Anterior cingulate cortex (tissue), 58 donors: ENCODE measurements at places on chromosomes 6 and 20.

DNA sequence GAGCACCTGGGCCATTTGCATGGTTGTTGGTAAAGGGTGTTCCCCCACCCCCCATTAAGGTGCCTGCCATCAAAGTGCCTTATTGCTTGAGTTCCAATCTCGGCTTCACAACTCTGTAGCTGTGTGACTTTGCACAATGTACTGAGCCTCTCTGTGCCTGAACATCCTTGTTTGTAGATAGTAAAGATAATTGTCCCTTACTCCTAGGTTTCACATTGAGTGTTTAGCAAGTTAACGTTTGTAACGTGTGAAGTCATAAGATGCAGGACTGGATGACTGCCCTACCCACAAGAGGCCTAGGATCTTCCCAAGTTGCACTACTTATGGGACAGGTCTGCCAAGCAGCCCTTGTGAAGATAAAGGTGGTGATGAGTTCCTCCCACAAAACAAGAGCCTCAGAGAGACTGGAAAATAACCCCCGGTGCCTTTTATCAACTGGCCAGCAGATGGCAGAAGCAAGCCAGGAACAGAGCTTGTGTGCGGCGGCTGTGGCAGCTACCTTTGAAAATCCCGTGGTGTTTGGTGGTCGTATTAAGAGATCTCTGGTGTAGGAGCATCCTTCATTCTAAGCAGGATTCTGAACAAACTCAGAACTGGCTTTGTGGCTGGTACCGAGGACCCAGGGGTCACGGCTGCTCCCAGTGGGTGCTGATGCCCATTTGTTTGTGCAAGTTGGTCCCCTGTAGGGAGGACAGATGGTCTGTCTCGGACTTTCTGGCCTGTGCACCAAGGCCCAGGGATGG is 99.1 kb downstream of the CDH26 start:
- peak; percentile 20 for DNase-seq

DNA sequence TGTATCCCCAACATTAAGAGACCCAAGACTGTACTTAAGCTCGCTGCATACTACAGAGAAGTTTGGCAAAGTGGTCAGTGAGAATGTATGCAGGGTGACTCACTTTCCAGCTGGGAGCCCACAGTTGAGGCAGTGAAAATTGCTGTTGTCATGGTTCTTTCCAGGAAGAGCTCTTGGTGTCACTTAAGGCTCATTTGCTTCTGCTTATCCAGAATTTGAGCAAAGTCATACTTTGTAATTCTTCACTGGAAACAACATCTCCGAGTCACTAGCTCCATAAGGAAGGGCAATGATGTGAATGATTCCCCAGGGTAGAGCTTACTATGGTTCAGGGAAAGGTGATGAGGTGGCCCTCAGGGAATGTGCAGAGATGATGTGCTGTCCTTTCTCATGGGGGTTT is 65.4 kb upstream of the FBXL4 start:
- DNase-seq, result no peak

DNA sequence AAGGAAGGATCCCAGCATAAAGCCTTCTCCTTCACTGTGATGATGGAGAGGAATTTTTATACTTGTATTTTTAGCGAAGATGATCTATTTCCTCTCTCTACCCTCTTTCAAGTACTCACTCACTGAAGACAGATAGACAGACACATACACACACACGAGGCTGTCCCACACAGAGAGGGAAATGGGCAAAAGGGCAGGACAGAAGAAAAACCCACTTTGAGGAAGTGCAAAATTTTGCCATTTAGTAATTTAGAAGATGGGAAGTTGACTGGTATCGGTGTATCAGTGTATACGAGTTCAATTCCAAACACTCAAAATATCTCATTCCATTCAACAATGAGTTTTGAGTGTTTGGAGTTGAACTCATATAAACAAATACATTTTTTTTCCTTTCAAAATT is 30.9 kb downstream of the HEBP2 start:
- no peak for DNase-seq

DNA sequence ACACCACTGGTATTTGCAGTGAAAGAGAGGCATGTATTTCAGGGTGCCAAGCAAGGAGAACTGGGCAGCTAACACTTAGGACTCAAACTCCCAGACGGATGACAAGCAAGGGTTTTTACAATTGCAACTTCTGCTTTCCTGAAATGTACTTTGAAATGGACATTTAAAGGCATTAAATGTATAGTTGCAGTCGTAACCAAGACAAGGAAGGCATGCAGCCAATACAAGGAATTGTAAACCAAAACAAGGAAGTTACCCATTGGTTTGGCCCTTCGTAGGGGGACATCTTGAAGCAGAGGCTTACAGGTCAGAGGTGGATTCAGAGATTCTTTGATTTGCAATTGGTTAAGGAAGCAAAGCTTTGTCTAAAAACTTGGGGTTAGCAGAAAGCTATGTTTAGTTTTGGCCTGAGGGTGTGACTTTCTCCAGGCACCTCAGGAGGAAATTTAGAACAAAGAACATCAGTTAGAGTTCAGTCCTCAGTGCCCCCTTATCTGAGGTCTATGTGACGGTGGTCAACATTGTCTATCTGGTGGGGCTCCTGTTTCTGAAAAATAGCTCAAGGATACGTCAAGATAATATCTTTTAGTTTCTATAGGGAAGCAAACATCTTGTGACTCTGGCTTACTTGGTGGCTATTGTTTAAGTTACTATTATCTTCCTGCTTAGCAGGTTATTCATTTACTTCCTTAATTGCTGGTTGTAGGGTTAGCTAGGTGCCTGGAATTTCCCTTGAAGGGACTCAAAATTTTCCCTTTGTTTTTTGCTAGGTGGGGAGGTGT is 266.0 kb downstream of the CD83 start:
- DNase-seq, result no peak

DNA sequence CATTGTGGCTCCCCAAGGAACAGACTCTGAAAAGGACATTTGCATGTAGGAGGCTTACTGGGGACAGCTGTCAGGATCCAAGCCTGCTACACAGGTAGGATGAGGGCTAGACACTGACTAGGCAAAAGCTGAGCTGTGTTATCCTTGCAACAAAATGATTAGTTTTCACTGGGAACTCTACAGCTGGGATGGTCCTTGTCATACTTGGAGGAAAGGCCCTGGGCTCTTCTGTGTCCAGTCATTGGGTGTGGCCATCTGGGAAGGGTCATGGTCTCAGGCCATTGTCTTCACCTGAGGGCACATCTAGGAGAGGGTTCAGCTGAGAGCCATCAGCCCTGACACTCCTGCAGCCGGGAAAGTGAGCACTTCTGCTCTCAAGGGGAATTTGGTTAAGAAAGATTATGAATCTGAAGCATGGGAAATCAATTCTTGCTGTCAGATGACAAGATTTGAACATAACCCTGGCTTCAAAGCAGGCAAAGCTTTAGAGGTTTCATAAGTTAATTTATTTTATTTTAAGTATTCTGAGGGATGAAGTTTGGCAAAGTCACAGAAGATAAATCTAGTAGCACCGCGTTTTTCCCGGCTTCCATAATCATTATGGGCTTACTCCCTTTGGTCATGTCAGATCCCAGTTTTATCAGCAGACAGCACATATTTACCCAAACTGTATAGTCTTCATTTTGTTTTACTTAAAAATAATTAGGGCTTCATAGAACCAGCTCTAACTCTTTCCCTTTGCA is 78.4 kb upstream of the SLC22A23 start:
- no peak for DNase-seq

DNA sequence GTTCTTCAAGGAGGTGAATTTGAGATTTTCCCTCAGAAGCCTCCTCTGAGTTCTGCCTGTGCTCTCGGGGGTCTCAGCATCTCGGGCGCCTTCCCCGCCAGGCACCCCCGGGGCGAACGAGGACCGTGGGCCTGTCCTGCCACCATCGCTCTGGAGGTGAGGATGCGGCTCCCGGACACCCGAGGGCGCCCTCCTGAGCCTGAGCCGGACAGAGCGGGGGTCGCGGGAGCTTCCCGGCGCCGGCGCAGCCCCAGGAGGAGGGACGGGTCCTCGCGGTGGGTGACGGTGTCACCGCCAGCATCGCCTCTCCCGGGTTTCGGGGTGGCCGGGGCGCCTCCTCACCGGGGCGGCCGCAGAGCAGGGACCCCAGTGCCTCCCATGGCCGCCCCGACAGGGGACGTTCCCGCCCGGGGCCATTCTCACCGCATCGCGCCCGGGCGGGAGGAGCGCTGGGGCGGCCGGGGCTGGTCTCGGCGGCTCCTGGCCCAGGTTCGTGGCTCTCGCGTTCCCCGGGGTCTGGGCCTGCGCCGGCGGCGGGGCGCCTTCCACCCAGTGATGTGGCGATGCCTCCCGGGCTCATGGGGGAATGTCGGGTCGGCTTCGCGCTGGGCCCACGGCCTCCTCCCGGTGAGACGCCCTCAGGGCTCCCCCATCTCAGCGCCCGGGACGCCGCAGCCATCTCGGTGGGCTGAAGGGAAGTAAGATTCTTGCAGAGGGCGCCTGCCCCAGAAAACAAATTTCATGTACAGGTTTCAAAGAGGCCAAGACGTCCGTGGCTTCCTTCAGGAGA is 210.5 kb downstream of the ERMARD start:
- no peak for DNase-seq

DNA sequence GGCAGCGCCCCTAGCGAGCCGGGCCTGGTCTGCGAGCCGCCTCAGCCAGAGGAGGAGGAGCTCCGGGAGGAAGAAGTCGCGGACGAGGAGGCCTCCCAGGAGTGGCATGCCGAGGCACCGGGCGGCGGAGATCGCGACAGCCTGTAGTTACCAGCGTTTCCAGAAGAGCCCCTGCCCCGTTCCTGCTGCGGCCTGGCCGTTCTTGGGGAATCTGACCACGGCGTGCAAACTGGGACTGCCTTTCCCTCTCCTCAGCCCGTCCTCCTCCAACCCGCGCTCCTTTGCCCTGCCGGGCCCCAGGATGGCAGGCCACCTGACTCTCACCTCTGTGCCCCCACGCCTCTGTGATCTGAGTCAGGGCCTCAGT is 802 bp downstream of the HDGFL1 start:
- DNase-seq, result no peak

GRCh38 chr6:18664401-18664800 is 277.3 kb downstream of the RNF144B start:
- no peak for DNase-seq
